NCI-H146 (cell line): ENCODE measurements at places on chromosomes 6 and 20.

DNA sequence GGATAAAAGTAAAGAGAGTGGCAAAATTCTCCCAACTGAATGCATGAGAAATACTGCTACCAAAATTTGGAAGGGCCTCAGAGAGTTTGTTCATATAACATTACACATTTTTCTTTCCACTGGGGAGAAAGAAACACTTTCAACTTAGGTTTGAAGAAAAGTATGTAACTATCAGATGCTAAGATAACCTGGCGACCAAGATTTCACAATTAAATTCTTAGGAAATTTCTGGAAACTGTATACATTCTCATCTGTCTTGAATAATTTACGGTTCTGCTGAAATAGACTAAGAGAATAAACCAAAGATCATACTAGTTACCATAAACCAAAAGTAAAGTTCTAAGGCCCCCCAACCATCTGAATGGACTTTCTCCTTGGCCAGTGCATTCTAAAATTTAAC, 413.0 kb upstream of the RUNX2 start:
- no peak for DNase-seq

DNA sequence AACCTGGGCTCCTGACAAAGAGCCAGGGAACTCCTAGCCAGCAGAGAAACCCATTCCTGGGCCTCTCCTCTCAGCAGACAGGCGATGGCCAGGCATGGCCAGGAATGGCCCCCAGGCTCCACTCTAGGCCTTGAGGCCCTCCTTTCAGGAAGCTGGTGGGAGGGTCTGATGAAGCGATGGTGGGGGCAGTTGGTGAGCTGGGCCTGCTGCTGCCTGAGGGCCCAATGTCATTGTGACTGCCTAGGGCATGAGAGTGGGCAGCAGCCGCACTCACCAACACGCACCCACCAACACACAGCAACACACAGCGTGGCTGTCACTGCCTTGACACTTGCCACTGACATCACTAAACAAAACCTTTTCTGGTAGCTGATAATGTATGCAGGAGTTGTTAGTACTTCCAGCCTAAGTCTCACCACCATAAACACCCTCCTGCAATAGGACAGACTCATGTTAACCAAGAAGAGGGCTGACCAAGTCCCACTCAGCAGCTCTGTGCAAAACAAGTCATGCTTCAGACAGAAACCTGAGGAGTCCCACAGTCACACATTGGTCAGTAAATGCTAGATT, 69.3 kb downstream of the ABHD12 start:
- DNase-seq, result no peak

- no peak for DNase-seq
Measured at GRCh38 chr20:4797275-4797674, 75.6 kb downstream of the PRND start.

DNA sequence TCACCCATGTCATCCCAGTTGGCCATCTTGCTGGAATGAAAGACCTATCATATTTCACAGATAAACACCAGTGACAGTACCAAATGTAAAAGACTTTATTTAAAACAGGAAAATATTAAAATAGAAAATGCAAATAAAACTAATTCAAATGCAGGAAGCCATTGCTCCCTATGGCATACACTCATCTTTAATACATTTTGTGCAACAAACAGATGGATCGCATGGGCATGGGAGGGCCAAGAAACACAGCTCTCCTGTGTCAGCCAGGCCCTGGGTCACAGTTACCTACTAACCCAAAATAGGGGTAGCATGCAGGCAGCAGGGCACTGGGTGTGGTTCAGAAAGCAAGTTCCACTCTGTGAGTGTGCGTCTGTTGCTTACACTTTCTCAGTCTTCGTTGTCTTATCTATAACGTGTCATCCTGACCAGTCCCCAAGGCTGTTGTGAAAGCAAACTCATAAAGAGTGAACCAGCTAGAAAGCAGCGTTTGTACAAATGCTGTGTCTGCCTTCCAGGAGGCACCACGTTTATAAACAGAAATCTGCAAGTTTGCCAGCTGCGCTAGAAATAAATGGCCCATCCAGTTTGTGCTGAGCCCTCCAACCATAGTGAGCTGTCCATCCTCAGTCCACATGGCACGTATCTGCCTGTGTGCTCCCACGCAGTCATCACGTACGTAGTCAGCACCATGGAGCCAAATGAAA, 180.5 kb downstream of the SYNDIG1 start:
- DNase-seq, result no peak

- no peak for DNase-seq
Measured at GRCh38 chr6:110741517-110741916, 73.8 kb downstream of the CDK19 start.

DNA sequence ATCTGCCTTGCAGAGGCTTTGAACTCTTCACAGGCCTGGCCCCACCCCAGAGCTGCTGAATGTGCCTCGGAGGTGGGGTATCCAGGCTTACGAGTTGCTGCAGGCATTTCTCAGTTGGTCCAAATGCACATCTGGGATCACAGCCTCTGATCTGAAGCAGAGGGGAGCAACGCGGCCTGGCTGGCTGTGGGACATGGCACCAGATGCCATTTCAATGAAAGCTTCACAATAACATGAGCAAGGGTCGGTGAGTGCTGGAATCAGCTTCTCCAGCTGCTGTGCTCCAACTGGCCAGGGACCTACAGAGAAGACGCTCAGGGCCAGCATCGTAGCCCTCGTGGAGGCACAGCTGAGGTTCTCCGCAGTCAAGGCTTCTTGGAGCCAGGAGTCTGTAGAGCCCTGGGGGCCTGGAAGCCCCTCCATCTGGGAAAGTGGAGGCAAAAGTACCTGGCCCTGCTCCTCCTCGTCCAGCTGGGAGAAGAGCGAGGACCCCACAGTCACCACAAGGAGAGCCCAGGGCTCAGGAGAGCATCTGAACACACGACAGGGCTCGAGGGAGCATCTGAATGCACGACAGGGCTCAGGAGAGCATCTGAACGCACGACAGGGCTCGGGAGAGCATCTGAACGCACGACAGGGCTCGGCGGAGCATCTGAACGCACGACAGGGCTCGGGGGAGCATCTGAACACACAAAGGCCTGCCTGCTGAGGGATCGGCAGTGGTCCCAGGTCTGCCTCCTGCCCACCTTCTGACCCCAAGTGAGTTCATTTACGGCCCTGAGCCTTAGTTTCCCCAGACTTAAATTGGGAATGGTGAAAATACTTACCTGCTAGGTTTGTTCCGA, 165.2 kb downstream of the DLL1 start:
- no peak for DNase-seq

GRCh38 chr20:2955257-2955970, 82.1 kb downstream of the PTPRA start:
- no peak for DNase-seq

GRCh38 chr20:21342656-21343345, 39.7 kb downstream of the XRN2 start:
- DNase-seq, result no peak

DNA sequence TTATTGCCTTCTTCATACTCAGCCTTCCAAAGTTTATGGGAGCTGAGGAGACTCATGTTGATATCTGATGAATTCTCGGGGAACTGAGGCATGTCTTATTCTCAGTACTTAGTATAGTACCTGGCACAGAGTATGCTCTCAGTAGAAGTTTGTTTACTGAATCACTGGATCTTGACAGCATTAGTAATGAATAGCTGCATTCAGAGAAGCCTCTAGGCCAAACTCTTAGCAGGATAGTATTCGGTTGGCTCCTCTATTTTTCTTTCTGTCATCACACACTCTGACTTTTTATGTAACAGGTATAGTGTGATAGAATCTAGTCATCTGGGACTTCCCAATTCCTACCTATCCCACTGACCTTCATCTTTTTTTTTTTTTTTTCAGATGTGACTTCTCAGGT, 566.4 kb upstream of the MAN1A1 start:
- no peak for DNase-seq

- no peak for DNase-seq
Measured at GRCh38 chr6:7546020-7546369, 4.5 kb downstream of the DSP start.

DNA sequence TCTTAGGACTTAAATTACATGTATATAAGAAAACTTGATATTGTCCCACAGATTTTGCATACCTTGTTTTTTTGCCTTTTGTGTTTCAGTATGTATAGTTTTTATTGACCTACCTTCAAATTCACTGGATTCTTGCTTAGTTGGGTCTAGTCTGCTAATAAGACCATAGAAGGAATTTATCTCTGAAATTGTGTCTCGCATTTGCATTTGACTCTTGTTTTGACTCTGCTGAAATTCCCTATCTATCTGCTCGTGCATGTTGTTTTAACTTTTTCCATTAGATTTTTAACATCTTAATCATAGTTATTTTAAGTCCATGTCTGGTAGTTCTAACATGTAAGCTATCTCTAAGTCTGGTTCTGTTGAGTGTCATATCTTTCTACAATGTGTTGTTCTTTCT, 163.9 kb downstream of the SCP2D1 start:
- no peak for DNase-seq

DNA sequence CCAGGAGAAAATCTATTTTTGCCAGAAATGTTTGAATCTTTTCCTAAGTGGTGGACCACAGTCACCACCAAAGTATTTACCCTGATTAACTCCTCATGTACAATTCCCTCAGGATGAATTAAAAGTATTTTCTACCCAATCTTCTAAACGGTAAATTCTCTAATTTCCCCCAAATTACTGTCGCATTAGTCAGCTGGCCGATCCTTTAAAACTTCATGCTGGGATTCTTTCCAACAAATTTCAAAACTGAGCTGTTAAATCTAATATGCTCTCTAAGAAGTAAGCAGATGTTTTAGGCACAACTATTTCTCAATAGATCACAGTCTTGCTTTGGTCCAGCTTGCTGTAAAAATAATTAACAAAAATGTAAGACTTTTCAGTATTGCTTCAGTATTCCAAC, 447.2 kb downstream of the FRK start:
- no peak for DNase-seq

GRCh38 chr20:17622851-17623508, 53.1 kb downstream of the DSTN start:
- no peak for DNase-seq

DNA sequence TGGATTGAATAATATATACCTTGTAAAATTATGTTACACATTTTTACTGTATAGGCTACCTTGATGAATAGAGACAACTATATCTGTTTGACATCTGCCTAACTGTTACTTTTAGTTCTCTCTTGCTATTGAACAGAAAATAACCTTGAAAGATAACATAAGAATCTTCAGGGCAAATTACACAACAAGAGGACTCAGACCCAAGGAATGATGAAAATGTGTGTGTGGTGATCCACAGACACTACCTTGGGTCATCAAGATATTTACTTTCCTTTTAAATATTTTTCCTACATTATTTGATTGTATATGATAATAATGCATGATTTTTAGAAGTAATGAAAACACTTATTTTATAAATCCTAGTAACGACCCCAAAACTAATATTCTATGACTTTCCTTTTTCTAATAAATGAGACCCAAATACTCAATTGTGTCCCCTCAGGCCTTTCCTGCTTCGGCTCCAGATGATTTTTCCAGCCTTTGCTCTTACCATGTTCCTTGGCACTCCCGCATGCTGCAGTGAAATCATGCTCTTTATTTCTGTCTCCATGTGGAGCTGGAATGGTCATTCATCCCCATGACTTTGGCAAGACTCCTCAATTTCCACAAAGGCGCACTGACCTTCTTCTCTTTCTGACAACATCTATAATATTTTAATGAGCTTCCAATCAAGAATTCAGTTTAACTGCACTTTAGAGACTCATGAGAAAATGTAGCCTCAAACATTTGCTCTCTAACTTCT, 187.6 kb downstream of the EPM2A start:
- no peak for DNase-seq

DNA sequence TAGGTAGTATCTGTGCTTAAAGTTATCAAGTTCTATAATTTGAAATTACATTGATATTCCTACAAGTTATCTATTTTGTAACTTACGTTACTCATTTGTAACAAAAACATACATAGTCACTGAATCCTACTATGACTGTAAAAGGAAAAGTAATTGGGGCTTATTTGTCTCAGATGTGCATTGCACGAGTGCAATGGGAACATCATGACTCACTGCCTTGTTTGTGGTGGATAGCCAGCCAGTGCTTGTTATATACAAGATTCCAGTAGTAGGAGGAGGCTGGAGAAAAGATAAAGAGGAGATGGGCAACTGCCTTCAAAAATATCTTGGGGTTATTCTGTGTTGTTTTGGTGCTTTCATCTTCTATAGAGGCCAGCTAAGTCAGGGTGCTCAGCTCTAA, 164.1 kb downstream of the RNF144B start:
- DNase-seq, result no peak
